Kidney tubule cell (primary cell): ENCODE measurements at places on chromosomes 16 and 17.

GRCh38 chr17:83035722-83036121 is 43.7 kb upstream of the METRNL start:
- no peak for DNase-seq

DNA sequence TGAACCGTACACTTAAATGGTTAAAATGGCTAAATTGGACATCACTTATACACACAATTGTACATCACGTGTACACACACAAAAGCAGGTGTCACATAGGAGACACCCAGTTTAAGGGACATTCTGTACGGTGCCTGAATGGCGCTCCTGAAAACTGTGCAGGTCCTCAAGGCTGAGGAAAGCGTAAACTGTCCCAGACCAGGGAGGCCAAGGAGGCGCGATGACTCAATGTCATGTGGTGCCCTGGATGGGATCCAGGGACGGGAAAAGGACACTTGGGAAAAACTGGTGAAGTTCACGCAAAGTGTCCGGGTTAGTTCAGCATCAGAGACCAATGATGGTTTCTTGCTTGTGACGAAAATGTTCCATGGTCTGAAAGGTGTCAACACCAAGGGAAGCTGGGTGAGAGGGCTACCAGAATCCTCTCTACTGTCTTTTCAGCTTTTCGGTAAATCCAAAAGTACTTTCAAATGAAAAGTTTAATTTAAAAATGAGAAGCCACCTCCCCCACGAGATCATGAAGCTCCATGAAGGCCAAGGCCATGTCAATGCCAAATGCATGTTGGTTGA is 112.2 kb downstream of the CMIP start:
- peak; percentile 53 for DNase-seq

GRCh38 chr16:75378616-75379015 is 54.7 kb downstream of the CFDP1 start:
- no peak for DNase-seq

DNA sequence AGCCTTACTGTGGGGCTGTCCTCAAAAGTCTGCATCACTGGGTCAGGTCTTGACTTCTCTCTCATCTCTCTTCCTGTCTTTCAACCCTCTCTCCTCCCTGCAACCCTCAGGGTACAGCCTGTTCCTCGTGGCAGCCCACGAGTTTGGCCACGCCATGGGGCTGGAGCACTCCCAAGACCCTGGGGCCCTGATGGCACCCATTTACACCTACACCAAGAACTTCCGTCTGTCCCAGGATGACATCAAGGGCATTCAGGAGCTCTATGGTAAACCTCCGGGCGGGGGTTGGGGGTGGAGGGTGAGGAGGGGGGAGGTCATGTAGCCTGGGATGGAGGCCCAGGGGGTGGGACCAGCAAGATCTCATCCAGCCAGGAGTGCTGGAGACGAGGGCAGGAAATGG is 12.7 kb downstream of the MMP2 start:
- DNase-seq: no peak

DNA sequence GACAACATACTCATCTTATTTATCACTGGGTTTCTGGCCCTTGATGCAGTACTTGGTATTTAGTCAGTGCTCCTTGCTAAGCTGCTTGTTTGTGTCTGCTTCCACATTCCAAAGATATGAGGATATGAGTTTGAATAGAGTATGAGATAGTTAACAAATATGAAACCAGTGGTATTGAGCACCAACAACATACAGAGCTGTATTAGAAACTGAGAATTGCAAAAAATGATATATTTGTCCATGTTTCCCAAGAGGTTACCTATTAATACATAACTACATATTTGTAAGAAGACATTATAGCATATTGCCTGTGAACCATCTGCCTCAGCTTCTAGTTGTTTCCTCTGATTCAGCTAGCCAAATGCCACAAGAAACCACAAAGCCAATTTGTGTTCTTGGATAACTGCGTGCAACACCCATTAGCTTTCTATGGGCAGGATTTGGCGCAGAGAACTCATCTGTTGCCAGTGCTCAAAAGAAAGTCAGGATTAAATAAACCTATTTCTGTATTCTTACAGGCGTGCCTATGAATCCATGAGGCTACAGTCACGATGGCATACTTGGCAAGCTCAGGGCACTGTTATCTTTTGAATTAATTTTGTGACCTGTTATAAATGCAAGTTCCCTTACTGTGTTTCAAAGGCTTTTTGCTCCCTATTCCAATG is 194.4 kb downstream of the MAP2K6 start:
- DNase-seq: peak; percentile 97

DNA sequence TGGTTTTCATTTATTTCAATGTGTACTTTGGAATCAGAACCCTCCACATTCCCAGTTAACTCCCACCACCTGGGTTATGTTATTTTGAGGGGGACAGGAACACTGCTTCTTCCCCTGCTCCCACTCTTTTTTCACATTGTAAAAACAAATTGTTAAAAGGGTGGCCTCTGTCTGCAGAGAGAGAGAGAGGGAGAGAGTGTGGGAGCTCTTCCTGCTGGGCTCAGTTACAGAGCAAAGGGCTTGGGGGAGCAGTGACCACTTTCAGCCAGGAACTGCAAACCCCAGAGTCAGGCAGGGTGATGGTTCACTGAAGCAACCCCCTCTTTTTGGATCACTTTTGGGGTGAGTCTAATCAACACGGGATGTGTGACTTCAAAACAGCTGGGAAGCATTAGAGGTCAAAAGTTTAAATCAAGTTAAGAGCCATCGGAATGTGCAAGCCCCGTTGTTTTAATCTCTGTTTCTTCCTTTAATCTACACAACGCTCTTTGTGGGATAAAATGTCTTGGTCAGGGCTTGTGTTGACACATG is 577.0 kb upstream of the CDH11 start:
- no peak for DNase-seq

DNA sequence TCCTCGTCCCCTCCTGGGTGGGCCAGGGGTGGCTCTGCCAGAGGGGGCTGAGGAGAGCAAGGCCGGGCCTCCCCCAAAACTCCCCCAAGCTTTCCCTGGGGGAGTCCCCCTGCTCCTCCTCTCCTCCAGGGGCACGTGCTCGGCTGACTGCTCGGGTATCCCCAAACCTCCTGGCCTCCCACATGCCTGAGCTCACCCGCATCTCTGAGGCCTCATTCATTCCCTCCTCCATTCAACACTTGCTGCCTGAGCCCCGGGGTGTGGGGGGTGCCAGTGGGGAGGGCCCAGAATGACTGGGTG is 83.1 kb downstream of the RTN4RL1 start:
- DNase-seq: no peak

- peak; percentile 6 for DNase-seq
Observed at GRCh38 chr17:65171752-65172151, 34.6 kb downstream of the RGS9 start.

GRCh38 chr16:21986692-21987246 is 14.1 kb downstream of the PDZD9 start:
- DNase-seq: no peak

DNA sequence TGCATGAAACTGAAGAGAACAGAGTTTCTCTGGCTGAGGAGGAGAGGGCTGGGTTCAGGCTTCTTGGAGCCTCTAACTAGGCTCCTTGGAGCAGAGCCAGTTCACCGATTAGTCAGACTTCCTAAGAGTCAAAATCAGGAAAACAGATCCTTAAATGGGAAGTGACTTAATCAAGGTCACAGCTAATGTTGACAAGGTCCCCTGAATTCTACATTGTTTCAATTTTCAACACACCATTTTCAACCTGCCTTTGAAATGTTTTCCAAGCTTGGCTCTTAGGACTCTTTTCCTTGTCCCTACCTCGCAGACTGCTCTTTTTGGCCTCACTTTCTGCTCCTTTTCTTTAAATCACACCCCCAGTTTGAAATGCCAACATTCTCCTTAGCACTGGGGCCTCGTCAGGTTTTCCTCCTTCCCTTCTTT is 16.3 kb downstream of the MYL4 start:
- DNase-seq: peak; percentile 90

DNA sequence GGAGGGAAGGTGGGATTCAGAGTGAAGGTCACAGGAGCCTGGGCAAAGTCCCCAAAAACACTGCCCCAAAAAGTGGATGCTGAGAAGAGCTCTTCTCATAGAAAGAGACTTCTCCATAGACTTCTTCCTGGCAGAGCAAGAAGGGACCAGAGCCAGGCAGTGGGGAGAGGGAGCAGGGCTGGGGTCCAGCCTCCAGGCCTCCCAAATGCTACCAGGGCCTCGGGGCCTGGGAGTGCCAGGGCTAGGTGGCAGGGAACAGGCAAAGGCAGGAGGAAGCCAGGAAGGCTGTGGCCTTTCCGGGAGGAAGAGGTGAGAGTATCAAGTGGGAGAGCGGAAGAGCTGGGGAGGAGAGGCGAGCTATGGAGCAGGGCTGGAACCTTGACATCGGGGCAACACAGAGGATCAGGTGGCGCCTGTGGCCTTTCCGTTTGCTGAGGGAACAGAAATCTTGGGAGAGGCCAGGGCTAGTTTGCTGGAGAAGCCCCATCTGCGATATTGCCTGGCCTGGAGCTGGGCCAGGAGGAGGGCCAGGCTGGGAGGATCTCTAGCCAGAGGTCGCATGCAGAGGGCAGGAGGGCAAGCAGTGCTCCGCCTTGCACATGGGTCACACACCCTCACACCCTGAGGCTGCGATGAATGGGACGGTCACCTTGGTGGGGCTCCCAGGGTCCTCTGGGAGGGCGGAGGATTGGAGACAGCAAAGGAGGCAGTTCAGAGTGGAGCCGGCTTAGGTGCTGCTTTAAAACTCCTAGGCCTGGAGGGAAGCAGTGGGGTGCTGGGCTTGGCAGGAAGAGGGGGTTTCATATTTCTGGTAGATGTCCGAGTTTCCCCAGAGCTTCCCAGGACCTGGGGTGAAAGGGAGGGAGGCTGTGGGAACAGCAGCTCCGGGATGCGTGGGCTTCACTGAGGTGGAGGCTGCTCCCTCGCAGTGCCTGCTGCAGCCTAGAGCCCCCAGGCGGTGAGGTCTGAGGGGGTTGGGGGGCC is 3.4 kb downstream of the SLC16A5 start:
- DNase-seq: peak; percentile 21

DNA sequence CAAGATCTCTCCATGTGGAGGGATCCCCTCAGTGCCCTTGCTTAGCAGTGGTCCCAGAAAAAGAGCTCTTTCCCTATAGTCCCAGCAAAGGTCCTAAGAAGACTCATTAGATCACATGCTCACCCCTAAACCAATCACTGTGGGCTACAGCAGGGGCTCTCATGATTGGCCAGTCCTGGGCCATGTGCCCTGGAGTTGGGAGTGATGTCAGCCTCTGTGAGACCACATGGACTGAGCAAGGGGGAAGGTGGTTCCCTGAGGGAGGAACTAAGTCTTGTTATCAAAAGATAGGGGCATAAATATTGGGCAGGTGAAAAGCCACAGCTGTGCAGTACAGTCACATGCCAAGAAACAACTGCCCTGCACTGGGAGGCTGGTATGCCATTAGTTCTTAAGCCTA is 51.3 kb downstream of the SCNN1B start:
- no peak for DNase-seq

DNA sequence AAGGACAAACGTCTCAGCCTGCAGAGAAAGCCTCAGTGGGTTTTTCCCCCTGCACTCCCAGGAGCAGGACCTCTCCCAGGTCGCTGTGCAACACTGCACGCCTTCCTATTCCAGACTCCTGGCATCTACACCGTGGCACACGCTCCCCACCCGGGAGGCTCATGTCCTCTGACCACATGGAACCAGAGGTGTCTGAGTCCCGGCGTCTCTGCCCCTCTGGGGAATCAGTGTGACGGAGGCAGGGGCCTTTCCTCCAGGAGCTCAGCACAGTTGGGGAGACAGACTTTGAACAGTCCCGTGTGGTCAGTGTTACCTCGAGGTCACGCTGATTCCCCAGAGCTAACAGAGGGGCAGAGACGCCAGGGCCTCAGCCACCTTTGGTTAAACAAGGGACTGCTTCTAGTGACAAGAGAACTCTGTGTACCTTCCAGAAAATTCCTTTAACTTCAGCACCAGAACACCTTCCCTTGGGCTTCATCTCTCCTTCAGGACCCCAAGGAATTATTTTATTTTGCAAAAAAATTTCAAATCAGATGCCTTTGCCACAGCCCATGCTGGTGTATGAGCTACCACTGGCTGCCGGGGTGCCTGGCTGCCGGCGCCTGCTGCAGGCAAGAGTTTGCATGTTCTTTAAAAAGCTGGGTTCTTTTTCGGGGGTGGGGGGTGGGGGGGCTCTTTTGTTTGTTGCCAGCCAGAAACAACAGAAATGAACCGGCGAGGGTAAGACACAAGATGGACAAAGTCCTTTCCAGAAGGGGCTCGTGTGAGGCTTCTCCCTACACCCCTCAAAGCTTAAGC is 6.6 kb downstream of the CANT1 start:
- no peak for DNase-seq

- no peak for DNase-seq
Observed at GRCh38 chr17:76943781-76944213, 75.6 kb downstream of the MGAT5B start.

- peak; percentile 59 for DNase-seq
Observed at GRCh38 chr16:46833460-46833800, 2.5 kb upstream of the C16orf87 start.

GRCh38 chr16:70664325-70665112 is 18.2 kb downstream of the IL34 start:
- no peak for DNase-seq
